Activated T-cell treated with anti-CD3 and anti-CD28 coated beads, Interleukin-2, amount 50 U/mL, for 24 hours (primary cell): ENCODE measurements at places on chromosomes 4 and X.
A peak's percentile ranks its signal among the peaks of the same experiment; 100 is the strongest.

GRCh38 chr4:88244816-88245579 is 39.4 kb downstream of the PPM1K start:
- DNase-seq, result peak; percentile 64

GRCh38 chrX:63930140-63930539 is 145.1 kb upstream of the ARHGEF9 start:
- no peak for DNase-seq

GRCh38 chr4:47010347-47010911 is 17.0 kb upstream of the GABRA4 start:
- no peak for DNase-seq

GRCh38 chrX:56505866-56506265 is 57.6 kb upstream of the UBQLN2 start:
- DNase-seq, result no peak

DNA sequence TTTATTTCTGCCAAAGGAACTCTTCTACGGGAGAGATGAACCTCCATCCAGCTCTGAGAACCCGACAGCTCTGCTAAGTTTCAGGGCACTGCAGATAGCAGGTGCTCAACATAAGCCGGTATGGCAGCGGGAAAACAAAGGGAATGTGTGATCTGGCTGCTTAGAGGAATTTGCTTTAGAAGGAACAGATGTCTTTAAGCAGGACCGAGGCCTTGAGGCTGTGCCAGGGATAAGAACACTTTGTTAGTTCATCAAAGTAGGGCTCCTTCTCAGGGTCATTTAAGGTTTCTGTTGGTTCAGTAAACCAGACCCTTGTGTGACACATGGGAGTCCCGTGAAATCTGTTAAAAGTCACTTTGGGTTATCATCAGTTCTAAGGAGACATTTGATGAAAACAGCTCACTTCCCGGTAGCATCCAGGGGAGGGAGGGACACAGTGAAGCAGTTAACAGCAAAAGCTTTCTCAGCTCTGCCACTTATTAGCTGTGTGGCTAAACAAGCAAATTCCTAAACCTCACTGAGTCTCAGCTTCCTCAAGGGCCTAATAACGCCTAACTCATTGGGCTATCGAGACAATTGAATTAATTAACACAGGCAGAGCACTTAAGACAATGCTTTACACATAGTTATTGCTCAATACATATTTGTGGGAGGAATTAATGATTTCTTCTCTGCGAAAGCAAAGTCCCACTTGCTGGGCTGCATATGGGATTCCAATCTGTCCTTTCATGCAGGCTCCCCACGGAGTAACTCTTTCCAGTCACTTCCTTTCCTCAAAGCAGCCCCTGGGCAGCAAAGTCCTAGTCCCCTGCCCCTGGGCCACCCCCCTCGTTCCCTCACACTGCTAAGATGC is 2.9 kb upstream of the FTSJ1 start:
- no peak for DNase-seq

GRCh38 chrX:53674581-53674980 is 11.9 kb downstream of the HUWE1 start:
- DNase-seq, result no peak

DNA sequence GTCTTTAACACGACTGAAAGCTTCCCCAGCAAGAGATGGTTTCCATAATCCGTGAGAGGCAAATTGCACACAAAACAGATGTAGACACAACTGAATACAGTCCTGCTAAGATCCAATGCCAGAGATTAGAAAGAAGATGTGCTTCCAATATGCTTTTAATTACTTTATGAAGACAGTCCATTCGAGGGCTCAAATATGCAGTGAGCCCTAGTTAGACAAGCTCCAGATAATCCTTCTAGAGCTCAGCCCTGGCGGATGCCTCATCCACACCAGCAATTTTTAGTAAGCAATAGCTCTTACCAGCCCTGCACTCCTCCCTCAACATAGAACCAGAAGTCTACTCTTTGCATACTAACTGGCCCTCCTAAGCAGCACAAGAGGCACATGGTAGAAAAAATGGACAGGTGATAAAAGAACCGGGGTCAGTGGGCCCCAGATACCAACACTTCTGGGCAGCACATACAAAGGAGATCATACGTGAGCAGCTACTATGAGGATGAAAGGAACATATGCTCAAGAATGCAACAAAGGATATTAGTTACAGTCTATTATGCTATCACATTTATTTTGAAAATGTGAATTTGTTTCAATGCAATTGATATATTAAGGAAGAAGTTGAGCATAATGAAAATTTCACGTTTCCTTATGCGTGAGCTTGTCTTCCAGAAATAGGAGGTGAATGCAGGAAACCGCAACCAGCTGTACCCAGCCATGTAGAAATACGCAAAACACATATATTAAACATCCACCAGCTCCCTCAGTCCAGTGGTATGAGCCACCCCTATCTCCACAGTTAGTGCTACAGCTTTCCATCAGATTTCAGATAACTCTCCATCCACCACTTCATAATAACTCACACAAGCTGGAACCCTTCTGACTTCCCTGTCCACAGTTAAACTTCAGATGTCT is 34.3 kb downstream of the GPC4 start:
- no peak for DNase-seq
